ENCODE measurements at places on chromosomes 7 and 10.

DNA sequence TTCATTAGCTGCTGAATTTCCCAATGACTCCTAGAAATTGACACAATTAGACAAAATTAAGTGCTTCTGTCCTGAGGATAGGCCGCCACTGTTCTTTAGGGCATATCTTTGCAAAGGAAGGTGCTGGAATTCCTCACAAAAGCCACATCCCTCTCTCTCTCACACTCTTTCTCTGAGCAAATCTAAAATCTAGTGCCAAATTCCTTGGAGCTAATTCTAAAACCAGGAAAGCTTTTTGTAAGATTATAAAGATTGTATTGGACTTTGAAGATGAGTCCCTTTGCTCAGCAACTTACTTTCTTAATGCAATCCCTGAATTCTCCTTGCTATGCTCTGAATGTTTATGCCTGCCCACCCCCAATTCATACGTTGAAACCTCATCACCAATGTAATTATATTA lies 288.9 kb downstream of the KCNMA1 start:
- DNase-seq = no peak

- no peak for DNase-seq
Observed at GRCh38 chr10:53102424-53102823, 329.8 kb upstream of the MBL2 start.

GRCh38 chr10:97060441-97061084 lies 125.2 kb downstream of the SLIT1 start:
- DNase-seq = no peak

DNA sequence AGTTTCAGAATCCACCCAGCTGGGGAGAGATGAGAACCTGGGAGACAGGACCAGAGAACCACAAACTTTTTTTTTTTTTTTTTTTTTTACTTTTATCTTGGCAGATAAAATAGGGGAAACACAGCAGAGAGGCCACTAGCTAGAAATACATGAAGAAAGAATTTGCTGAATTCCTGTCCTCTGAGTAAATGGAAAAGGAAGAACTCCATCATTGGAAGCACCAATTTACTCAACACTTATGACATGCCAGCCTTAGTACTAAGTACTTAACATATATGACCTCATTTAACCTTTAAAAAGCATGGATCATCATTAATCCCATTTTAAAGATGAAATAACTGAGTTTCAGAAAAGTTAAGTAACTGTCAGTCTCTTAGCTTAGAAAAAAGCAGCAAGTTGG lies 343.0 kb upstream of the NPSR1 start:
- DNase-seq = no peak

DNA sequence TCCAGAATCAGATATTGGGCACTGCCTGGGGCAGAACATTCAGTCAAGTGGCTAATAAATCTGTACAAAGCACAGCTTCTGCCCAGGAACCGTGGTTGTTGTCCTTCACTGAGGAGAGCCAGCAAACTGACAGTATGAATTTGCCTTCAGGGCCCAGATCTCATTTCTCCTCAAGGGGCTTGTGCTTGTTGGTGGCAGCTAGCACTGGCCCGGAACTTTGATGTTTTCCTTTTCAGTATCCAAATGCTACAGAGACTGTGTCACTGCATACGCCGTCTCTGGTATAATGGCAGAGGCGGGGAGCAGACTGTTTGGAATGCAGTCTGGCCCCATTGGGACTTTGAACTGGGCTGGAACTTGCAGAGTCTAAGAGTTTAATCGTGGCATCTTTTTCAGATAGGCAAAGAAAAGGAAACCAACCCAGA lies 30.4 kb upstream of the ADD3 start:
- DNase-seq = peak; percentile 63

GRCh38 chr10:81594991-81595390 lies 280.0 kb upstream of the NRG3 start:
- DNase-seq = no peak

GRCh38 chr10:32337350-32337749 lies 9.6 kb downstream of the EPC1 start:
- no peak for DNase-seq

DNA sequence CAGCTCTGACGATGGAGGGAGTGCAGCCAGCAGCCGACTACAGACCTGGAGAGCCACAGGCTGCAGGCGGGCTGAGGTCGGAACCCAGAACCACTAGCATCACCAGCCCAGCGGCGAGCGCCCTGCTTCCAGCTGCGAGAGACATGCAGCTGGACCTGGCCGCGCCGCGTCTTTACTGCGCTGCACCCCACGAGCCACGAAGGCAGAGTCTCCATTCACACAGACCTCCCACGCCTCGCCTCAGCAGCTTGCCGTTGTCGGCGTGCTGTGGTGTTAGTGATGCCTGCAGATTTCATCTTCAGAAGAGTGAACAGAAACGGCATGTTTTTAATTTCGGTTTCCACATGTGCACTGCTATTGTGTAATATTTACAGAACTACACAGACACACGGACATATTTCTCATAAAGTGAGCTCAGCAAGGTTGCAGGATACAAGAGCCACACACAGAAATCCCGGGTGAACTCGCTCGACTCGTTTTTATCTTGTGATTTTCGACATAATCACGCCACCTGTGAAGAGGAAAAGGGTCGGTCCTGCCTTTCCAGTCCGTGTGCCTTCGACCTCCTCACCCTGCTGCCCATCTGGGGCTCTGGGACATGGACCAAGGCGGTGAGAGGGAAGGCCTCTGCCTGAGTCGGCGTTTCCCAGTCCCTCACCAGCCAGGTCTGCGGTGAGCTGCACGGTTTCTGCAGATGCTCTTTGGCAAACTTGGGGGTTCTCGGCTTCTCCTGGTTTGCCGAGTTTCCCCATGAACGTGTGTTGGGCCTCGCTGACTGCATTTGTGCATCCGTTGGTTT lies 252.2 kb downstream of the ELFN1 start:
- peak; percentile 38 for DNase-seq

DNA sequence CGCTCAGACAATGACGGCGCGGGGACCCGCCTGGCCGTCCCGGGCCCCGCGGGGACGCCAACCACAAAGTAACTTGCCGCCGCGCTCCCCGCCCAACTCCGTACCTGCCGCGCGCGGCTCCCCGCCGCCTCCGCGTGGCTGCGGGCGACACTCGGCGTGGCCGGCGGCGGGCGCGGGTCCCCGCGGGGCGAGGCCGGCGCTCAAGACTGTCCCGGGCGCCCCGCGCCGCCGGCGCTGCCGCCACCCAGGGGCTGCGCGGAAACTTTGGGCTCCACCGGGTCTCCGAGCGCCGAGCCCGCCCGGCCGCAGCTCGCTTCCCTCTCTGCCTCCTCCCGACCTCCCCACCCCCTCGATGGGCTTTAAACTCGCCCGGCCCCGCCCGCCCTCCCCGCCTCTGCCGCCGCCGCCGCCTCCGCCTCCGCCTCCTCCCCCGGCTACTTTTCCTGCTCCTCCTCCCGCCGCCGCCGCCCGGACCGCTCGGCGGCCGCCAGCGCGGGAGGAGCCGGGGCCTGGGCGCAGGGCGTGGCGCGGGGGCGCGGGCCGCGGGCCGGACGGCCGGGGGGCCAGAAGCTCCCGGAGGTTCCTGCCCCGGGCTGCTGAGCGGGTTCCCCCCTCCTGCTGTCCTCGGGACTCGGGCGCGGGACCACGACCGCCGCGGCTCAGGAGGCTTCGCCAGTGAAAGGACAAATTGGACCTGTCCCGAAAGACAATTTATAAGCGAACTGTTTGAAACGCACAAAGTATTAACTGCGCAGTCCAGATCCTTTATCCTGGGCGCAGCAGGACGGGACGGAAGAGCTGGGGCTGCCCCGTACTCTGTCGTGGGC lies 10.6 kb upstream of the GRB10 start:
- peak; percentile 79 for DNase-seq

- no peak for DNase-seq
Observed at GRCh38 chr7:158121441-158122045, 466.1 kb downstream of the PTPRN2 start.

DNA sequence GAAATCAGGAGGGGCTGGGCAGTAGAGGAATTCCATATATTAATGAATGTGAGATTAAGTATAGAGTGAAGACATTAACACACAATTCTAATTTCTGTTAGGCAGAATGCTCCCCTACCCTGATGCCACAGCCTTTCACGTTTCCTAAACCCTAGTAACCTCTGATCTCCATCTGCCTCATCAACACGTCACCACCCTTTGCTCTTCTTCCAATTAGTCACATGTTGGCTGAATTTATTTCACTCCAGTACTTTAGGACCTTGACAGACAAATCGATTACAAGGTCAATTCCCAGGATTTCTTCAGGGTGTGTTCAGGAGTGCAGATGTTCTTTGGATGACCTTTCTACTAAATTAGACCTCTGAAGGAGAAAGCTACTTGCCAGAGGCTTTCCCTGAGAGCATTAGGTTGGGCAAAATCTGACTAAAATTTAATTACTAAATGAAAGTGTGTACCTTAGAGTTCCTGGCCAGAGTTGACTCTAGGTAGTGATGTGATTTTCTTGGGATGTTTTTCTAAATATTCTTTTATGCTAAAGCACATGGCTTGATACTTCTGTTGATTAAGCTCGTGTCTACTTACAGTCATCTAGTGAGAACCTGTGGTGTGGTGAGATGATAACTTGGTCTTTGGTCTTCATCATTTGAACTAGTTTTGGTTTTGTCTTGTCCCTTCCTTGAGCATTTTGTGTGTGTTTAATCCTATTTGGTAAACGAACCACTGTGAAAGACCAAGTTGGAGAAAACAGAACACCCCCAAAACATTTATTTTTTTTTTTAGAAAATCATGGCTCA lies 12.7 kb downstream of the AGR2 start:
- DNase-seq = peak; percentile 29

DNA sequence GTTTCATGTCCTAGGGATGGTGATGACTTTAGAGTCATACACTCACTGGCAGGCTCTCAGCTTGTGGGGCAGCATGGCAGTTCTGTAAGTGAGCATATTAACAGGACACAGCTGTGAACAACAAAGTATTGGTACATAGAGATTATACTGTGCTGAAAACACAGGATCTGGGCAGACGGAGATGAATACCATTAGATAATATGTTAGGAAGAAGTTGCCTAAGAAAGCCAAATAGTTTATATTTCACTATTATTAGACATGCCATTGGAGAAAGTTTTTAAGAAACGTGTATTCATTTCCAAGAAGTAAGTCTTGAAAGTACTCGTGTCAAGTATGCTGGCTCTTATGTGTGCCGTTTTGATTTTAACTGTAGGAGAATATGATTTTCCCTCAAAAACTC lies 274.5 kb downstream of the INHBA start:
- no peak for DNase-seq

DNA sequence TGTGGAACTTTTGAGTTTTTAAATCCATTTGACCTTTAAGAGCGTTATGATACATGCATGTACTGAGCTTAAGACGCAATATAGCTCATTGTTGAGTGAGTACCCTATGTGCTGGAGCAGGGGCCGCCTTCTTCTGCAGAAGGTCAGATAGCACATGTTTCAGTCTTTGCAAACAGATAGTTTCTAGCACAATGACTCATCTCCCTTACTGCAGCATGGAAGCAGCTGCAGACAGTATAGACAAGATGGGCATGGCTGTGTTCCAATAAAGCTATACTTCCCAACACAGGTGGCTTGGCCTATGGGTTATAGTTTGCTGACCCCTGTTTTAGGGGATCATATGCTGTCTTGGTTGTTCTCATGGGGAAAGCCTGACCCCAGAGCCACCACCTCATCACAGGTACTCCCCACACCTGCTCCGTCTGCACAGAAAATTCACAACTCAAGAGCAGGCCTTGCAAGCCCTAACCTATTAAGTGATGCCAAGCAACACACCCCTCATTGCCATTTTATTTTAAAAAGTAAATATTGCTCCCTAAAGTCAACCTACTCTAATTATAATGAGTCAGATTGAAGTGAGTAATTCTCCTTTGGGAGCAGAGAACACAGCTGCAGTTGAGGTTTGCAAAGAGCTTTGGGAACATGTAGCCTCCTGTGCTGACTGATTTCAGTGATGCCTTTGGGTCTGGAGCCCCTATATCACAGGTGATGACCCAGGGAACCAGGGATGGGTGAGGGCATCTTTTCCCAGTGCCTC lies 330.1 kb downstream of the PAXIP1 start:
- no peak for DNase-seq

DNA sequence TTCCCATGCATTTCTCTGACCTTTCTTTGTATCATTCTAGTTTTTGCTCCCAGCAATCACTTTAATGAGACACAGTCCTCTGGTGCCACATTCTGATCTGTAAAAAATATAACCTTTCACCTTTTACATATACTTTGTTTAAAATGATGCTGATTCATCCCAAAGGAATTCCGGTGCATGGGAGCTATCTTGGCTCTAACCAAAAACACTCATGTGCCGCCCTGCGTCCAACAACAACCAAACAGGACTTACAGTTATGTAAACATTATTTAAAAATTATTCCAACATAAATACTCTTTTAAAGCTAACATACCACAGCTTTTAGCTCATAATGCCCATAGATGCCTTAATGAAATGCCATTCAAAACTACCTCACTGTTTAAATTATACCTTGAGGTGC lies 7.7 kb upstream of the OPALIN start:
- DNase-seq = no peak

All from eye (tissue), 1 donor.